ENCODE measurements at places on chromosomes 5 and 9. TPM values are rescaled to one million over a fixed set of nuclear protein-coding genes. Genes with fewer than 3 reads are reported as not detected.

DNA sequence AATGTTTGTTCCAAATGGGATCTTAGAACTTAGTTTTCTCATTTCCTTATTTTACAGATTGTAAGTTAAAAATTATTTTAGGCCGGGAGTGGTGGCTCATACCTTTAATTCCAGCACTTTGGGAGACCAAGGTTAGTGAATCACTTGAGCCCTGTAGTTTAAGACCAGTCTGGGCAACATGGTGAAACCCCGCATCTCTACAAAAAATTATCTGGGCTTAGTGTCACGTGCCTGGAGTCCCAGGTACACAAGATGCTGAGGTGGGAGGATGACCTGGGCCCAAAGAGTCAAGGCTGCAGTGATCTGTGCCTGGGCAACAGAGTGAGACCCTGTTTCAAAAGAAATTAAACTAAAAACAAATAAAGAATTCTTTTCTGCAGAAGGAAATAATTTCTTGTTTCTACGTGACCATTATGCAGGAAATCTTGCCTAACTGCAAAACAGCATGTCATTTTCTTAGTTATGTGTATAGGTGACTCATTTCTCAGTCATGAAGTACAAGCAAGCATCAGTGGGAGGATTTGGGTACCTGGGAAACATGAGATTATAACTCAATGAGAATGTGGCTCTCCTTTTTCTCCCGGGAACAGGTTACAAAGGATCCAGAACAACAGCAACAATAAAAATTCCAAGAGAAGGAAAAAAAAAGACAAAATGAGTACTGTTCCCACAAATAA lies 375.1 kb upstream of the ST8SIA4 start:
- DNase-seq = no peak

DNA sequence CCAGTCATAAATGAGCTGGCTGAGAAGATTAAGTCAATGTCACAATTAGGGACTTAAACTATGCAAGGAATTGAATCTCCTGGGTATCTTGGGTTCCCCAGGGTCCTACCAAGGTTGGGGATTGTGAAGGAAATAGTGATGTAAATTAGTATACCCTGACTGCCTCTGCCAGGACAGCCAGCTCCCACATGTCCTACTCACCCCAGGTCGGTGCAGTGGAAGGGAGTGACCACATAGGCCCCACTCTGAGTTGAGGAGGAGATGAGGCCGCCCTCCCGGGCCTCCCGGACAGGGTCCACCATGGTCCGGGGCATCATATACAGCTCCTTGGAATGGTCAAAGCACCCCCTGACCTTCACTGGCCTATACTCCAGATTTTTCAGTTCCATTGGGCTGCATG lies 2.7 kb downstream of the SURF1 start:
- DNase-seq = no peak

The TNC gene
- 254 TPM for total RNA-seq

DNA sequence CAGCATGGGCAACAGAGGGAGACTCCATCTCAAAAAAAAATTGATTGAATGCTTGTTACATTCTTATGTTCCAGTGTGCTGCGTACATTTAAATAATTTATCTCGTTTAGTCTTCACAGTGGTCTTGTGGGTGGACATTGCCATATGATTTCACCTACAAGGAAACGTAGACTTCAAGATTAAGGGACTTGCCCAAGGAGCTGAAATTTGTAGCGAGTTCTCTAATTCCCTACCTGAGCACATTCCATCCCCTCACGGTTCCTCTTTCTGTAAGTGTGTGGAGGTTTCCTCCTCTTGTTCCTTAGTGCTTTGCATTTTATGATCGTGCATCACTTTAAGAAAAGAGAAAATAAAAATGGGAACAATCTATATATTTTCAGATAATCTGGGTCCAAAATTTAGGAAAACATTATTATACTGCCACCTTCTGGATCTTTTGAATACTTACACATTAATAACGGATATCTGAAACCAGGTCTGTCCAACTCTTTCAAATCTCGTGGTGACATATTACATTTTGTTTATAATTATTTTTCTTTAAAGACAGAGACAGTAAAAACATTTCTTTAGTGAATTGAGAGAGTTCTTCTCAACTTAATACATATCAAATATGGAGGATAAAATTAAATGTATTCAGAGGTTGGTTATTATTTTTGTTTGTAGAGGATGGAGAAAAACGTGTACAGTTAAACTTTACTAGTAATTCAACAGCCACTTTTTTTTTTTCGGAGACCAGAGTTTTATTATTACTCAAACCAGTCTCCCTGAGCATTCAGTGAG lies 29.9 kb upstream of the C7 start:
- no peak for DNase-seq

DNA sequence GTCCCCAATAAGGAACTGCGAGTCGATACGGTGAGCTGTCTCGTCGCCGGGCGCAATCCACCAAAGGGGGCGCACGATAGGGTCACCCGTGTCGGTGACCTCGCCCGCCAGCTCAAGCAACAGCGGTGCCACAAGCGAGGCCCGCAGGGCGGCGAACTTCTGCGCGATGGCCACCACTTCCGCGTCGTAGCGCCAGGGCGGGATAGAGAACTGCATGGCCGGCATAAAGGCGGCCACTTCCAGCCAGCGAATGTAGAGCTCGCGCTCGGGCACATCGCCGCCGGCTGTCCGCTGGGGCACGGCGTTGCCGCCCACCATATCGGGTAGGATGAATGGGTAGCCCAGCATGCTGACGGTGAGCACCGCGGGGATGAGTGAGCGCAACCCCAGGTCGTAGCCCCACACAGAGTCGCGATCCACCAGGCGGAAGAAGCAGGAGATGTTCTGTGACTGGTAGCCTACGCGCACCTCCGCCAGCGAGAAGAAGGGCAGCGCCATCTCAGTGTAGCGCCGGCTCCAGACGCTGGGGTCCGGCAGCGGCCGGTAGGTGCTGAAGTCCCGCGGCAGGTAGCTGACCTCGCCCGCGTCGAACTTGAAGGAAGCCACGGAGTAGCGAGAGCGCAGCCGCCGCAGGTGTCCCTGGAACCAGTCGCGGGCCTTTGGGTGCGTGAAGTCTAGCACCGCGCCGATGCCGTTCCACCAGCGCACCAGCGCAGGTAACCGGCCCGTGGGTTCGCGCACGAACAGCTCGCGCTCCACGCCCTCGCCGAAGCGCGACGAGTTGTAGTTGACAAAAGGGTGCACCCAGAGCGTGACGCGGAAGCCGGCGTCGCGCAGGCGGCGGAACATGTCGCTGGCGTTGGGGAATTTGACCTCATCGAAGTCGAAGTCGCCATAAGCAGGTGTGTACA lies 5.5 kb downstream of the MYORG start:
- DNase-seq = peak; percentile 44

Measured in kidney (tissue), 22 donors.